ENCODE measurements at places on chromosomes 5 and 9.

DNA sequence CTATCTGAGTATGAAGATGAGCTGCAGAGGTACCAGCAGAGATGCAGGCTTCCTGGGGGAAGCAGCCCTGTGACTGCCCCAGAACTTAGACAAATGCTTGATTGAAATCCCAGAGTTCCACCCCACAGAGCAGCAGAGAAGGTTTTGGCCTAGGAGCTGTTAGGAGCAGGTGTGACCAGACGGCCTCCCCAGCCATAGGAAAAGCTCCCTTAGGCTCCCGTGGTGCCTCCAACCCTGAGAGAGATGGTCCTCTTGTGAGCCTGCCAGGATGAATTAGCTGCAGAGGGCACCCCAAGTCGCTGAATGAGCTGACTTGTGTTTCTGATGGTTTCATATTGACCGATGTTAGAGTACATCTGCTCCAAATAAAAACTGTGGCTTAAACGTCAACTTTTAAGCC lies 22.1 kb downstream of the NTRK2 start:
- no peak for DNase-seq

DNA sequence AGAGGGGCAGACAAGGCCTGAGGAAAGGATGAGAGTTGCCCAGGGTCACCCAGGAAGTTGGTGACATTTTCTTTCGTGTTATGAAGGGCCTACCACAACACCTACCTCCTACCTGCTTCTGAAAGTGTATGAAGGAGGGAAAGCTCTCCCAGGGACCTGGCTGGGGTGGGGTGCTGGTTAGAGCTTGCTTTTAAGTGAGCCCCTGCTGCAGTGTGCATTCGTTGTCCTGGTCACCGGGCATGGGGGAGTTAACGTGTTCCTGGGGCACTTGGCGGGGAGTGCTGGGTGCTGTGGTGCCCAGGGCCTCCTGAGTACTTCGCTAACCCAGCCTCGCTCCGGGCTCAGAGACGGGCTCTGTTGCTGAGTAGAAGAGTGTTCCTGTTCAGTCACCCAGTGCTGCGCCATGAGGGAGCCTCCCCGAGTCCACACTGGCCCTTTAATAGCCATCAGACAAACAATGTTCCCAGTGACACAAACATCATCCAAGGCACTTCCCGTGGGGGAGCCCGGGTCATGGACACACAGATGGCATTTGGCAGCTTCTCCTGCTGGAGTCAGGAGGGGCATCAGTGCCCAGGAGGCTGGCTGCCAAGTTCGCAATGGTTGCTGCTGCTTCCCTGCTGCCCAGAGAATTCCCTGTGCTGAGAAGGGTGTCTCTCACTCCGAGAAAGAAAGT lies 85.7 kb downstream of the AMBP start:
- DNase-seq: peak; percentile 14

- no peak for DNase-seq
Observed at GRCh38 chr9:68426755-68427154, 70.3 kb downstream of the PGM5 start.

DNA sequence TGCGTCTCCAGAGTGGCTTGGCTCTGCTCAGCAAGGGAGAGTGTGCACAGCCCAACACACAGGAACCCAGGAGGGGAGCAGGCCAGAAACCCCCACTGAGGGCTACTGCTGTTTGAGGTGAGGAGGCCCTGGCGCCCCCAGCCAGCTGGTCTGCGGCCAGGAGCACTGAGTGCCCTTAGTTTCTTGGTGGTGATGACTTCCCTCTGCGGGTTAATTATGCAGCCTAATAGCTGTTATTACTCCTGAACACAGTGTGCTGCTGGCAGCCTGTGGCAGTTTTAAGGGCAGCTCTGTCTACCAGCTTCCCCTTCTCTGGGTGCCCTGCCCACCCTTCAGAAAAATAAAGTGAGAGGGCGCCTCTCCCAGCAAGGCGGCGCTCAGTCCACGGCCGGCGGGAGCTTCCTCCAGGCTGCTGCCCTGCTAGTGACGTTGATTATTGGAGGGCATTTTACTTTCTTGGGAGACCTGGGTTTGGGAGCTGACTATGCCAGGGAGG lies 19.2 kb downstream of the GADD45G start:
- DNase-seq: no peak

DNA sequence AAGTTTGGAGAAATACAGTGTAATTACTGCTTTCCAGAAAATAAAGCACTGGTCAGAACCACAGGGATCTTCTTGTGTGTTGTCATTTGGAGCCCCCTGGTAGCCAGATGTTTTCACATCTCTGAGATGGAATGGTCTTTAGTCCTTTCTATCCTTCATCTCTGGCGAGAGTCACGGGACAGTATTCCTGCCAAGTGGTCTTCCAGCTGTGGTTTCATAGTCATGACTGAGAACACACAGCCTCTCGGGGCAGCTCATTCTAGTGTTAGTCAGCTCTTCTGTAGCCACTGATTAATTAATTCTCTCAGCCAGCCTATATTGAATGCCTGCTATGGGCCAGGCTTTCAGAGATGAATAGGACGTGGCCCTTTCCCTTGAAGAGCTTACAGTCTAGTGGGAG lies 34.1 kb downstream of the HMGXB3 start:
- no peak for DNase-seq

DNA sequence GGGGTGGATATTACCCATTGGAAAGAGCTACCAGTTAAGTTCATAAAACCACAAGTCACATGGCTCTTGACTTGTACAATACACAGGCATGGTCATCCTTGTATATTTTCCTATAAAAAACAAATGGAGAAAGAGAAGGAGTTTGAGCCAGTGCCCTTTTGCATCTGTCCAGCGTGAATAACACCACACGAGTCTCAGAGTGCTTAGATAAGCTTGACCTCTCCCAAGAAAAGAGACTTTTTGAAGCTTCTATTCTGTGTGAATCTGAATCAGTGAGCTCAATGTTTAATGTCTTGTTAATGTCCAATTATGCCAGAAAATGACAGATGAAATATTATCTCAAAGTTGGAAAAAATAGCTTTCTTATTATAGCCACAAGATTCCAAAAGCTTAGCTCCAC lies 30.9 kb upstream of the LPAR1 start:
- no peak for DNase-seq

- DNase-seq: peak; percentile 95
Observed at GRCh38 chr5:317086-317811, 4.3 kb upstream of the AHRR start.

All from H7 (cell line).